Activated CD8-positive, alpha-beta memory T cell treated with anti-CD3 and anti-CD28 coated beads for 48 hours (primary cell): ENCODE measurements at places on chromosomes 6 and 20.

DNA sequence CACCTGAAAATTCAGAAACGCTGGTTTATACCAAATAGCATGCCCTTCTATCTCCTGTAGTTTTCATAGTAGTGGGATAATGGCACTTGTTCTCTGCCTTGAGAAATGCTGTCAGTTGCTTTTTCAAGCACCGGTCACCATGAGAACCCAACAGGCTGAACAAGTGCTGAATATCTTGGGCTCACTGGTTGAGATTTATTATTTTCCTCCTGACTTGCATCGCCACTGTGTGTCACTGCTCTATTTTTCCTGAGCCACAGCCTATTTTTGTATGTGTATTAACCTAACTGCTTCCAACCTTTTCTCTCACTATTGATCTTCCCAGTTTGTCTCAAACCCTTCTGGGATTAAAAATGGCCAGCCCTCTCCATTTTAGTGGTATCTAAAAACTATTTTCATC lies 71.9 kb downstream of the OPN5 start:
- DNase-seq = no peak

DNA sequence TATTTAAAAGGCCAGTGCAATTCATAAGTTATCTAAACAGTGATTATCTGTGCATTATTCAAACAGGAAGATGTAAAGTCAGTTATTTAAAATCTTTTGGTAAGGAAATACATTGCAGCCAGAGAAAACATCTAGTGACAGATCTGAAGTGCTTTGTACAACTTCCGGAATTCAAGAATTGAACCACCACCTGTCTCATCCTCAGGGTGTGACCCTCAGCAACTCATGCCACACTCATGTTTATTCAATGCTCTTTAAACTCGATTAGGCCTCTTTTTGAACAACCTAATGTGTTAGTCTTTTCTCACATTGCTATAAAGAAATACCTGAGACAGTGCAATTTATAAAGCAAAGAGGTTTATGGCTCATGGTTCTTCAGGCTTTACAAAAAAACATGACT lies 62.6 kb upstream of the GGTLC1 start:
- no peak for DNase-seq

- DNase-seq = no peak
These were observed 335.0 kb downstream of the PACRG start for GRCh38 chr6:163062790-163063189.

DNA sequence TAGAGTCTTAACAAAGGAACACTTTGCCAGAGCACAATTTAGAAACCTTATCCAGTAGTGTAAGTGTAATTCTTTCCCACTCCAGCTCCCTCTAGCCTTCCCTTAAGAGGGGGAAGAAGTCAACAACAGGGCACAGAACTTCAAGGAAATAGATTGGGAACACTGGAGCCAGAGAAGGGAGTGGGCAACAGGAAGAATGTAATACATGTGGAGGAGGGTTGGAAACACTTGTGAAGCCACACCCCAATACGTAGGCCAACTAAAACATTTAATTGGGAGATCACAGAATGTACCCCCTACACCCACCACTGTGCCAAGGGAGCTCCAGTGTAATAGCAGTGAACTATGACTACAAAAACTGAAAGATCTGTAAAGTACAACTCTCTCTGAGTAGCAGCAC lies 735.7 kb upstream of the HS3ST5 start:
- no peak for DNase-seq

GRCh38 chr6:62903266-62903665 lies 308.0 kb upstream of the FKBP1C start:
- no peak for DNase-seq

DNA sequence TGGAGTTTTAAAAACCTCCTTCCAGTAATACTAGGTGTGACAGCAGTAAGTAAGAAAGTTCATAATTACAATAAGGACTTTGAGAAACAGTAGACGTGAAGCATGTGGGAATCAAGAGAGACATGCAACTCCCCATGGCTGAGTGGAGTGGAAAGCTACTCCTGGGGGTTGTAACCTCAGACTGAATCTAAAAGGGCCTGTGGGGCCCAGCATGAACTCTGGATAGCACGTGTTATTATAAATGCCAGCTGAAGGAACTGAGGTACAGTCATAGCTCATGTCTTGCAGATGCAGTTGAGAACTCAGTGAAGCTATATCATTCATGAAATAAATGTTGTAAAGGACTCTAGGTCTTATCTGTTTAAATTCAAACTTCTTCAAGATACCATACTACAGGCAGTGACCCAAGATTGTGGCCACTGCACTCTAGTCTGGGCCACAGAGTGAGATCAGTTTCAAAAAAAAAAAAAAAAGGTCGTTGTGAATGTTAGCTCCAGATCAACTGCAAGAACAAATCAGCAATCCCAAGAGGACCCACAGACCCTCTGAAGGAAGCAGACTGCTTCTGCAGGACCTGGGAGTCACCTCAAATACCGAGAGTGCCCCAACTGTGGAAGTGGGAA lies 189.3 kb downstream of the TRDN start:
- DNase-seq = no peak

DNA sequence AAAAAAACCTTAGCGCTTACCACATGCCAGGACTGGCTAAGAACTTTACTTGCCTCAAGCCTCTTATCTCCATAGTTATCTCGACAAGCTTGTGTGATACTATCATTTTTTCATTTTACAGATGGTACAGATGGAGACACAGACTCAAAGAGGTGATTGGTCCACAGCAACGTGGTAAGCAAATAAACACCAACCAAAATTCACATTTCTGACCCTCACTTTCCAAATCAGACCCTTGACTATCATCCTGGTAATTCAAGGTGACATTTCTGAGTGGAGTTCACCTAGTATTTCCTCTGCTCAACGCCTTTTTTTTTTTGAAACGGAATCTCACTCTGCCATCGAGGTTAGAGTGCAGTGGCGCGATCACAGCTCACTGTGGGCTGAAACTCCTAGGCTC lies 25.9 kb upstream of the ILRUN start:
- no peak for DNase-seq

DNA sequence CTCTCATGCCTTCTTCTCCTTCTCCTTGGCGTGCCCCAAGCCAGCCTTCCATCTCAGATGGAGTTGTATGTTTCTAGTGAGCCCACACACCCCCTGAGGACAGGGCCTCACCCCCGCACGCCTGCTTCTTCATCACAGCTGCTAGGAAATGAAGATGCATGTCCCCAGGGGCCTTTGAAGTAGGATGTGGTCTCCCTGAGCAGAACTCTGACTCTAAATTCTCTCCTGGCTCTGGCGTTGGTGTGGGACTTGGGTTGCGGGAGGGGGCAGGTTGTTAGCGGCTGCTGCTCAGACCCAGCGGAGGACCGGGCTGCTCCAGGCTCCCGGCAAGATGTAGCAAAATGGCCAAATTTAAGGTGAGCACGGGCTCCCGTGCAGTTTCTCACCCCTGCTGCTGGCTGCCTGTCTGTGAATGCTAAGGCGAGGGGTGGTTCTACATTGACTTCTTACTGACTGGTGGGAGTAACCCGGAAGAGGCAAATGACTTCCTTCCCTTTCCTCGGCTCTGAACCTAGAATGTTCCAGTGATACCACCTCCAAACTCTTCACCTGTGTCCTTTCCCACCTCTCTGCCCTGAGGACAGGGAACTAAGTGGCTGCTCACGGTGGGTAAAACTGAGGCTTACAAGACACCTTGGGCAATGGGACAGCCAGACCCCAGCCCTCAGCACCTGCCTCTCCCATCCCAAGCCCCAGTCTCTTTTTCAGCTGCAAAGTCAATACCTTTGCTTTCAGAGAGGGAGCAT lies 8.8 kb downstream of the SYNJ2 start:
- DNase-seq = no peak

- DNase-seq = no peak
These were observed 68.1 kb downstream of the CD40 start for GRCh38 chr20:46186210-46186609.

DNA sequence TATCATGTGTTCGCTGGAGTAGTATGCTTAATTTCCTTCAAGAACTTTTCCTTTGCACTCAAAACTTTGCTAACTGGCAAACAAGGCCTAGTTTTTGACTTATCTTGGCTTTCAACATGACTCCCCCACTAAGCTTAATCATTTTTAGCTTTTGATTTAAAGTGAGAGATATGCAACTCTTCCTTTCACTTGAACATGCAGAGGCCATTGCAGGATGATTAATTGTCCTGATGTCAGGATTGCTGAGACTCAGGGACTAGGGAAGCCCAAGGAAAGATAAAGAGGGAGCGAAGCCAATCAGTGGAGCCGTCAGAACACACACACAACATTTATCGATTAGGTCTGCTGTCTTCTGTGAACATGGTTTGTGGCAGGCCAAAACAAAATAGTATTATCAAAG lies 491.4 kb downstream of the CBLN4 start:
- no peak for DNase-seq
